Epithelial cell of proximal tubule (primary cell): ENCODE measurements at places on chromosomes 5 and 9. TPM values are rescaled to one million over a fixed set of nuclear protein-coding genes. Genes with fewer than 3 reads are reported as not detected.

GRCh38 chr9:128887049-128887448, 5.1 kb downstream of the LRRC8A start:
- no peak for DNase-seq

DNA sequence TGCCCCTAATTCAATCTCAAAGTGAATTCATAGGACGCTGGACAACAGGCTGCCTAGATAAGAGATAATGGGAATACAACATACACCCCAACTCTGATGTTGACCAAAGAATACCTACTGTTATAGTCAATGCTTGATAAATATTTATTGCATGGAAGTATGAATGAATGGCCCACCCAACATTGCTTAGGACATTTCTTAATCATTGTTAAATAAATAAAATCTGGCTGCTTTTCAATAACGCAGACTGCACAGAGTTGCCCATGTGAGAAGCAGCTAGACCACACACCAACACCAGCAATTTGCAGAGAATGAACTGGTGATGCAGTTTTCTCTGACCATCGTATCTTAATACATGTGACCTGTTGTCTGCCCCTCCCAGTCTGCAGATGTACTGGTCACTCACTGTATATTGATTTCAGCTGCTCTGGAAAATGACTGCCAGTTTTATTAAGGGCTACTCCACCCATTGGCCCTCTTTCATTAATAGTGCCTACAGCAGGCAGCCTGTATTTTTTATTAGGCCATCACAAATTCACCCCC, 236.2 kb upstream of the WWC1 start:
- DNase-seq: no peak

- DNase-seq: no peak
These were observed 1401.4 kb downstream of the EFNA5 start for GRCh38 chr5:106269252-106269843.

DNA sequence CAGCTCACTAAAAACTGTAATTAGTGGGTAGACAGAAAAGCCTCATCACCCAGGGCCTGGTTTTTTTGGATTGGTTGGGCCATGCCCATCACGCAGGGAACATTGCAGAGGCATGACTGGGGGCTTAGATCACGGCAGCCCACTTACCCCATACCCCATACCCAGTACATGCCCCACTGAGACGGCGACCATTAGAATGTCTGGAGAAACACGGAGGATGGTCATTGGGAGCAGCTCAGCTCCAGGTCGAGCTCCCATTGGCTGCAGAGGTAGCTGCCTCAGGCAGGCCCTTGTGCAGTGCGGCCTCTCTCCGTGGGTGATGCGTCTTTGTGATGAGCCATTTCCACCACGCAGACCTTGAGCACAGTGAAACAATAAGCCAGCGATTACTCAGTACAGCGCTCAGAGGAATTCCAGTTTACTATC, 204.0 kb downstream of the GADD45G start:
- no peak for DNase-seq

DNA sequence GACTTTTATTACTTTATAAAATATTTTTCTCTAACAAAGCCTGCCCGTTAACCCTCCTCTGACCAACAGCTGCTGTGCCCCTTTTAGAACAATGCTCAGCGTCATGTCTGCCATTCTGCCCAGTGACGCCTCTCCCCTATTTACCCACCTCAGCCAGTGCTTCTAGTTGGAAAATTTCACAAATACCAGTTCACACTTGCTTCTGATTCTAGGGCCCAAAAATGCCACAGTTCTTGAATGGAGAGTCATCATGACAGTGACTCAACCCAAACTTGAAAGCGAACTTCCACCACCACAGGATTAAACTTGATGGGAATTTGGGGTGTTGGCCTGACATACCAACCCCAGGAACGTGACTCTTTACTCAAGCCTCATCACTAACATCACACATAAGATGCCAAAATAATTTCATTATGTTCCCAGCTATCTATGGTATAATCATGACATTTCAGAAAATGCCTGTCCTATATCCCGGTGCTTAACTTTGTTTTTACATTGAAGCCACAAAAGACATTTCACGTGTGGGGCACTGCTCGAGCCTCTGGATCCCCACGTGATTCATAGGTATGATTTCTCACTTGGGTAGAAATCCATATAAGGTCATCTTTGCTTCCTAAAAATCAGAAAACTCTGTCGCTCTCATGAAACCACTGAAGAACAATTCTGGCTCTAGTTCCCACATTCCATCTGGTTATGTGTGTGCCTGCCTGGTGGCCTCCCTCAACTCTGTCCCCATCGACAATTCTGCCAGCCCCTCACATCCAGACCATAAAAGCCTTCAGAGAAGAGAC, 220.9 kb downstream of the ACTL7B start:
- DNase-seq: no peak

DNA sequence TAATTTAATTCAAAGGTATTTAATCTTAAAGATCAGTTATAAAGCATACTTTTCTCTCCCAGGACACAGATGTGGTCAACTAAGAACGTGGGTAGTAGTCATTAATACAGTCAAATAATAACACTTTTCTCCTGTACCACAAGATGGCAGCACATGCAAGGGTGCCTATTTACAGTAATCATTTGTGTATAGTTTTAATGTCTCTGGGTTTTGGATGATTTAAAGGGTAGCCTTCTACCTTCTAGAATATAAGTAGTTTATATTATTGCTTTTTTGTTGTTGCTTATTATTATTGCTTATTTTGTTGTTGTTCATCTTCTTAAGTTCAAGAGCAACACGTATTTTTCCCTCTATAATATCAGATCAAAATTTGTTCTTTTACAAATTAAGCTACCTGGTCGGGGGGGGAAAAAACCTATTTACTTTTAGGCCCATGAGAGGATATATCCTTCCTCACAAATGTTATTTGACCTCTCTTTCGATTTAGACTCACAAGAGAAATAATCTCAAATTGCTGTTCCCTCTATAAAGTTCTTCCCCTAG, 59.6 kb upstream of the SLC27A6 start:
- DNase-seq: peak; percentile 10

DNA sequence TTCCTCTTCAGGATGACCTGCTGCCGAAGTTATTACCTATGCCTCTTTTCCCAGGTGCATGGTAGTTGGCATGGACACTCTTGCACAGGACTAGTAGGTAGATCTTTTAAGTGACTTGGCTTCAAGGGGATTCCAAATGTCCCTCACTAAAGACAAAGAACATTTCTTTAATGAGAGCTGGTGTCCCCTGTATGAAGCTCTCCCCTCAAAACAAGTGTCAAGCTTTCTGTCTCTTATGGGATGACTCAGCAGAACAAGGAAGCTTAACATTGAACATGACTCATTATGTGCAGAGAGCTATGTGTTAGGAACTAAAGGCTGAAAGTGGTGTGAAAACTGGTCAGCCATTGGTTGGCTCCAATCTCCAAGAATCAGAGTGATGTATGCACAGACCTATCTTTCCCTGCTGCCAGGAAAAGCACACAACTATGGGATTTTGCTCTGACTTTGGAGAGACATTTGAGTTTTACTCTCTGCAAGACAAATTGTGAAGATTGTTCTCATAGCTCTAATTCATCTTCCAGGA, 120.5 kb downstream of the PRDM6 start:
- DNase-seq: peak; percentile 66

Gene DOK3
- total RNA-seq: 0.36 and 1.5 TPM in 2 replicates

Gene APBA1
- total RNA-seq: 0.29 and 0.36 TPM in 2 replicates

Gene ENTREP1
- total RNA-seq: 0.87 and 4.6 TPM in 2 replicates
